ENCODE measurements at places on chromosomes 5 and 9. TPM values are rescaled to one million over a fixed set of nuclear protein-coding genes. Genes with fewer than 3 reads are reported as not detected.
A peak's percentile ranks its signal among the peaks of the same experiment; 100 is the strongest.

TMEM215 gene
- not detected for polyA plus RNA-seq

RPL12 gene
- polyA plus RNA-seq, result 4,806 TPM

PTGDS gene
- 64.4 TPM for polyA plus RNA-seq

IRX2 gene
- polyA plus RNA-seq, result 7.0 TPM

EPB41L4B gene
- 22.8 TPM for polyA plus RNA-seq

MCTP1 gene
- 1.4 TPM for polyA plus RNA-seq

DDX4 gene
- not detected for polyA plus RNA-seq

CCL27 gene
- polyA plus RNA-seq, result not detected

TPPP gene
- polyA plus RNA-seq, result 1.3 TPM

IL33 gene
- 47.5 TPM for polyA plus RNA-seq

F12 gene
- 0.50 TPM for polyA plus RNA-seq

HOMER1 gene
- 2.3 TPM for polyA plus RNA-seq

NPR3 gene
- 0.25 TPM for polyA plus RNA-seq

DNA sequence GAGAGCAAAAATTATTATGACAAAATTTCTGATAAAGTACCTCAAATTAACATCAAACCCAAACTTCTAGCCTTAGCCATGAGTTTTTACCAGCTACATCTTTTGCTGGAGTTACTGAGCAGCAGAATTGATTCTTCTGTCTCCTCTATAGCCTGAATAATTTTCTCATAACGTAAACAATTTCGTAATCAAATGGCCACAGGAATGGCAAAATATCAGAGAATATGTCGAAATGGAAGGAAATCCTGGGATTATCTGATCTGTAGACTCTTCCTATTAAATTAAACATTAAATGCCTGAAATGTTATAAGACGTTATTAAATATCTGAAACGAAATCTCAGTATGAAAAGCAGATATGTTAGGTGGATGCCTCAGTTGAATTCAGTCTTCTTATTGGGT is 41.1 kb downstream of the LURAP1L start:
- no peak for DNase-seq

DNA sequence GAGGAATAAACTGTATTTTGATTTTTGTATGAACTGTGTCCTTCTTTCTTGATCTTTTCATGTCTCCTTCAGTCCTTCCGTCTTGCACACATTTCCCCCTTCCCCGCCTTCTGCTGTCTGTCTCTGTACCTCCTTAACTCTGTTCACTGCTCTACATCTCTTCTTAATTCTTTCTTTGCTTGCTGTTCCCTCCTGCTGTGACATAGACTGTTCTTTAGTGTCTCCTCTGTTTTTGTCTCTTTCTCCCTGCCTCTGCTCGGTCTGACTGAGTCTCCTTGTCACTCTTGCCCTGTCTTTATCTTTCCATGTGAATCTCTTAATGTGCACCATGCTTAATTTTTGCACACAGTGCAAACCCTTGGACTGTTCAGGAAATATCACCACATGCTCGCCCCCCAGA is 113.0 kb downstream of the TRIM32 start:
- DNase-seq, result no peak

GRCh38 chr9:78899006-78899405 is 602.1 kb downstream of the PSAT1 start:
- no peak for DNase-seq

DNA sequence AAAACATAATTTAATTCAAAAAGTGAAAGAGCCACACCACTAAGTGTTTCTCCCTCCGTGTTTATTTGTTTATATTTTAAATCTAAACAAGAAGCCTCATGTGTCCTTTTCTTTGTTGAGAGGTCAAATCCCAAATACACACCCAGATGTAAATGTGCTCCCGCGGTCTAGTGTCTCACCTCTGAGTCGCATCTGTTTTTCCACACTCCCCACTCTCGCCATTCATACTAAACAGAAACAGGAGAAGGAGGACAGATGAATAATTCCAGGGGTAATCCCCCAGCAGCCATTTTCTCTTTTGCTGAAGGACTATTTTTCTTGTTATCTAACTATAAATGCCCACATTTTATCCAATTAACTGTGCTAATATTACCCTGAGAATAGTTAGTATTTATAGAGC is 361.6 kb upstream of the RIOK2 start:
- DNase-seq, result no peak

- DNase-seq, result no peak
These were observed 36.5 kb upstream of the HSPA9 start for GRCh38 chr5:138611678-138612218.

GRCh38 chr9:134560206-134560605 is 81.4 kb upstream of the COL5A1 start:
- no peak for DNase-seq

DNA sequence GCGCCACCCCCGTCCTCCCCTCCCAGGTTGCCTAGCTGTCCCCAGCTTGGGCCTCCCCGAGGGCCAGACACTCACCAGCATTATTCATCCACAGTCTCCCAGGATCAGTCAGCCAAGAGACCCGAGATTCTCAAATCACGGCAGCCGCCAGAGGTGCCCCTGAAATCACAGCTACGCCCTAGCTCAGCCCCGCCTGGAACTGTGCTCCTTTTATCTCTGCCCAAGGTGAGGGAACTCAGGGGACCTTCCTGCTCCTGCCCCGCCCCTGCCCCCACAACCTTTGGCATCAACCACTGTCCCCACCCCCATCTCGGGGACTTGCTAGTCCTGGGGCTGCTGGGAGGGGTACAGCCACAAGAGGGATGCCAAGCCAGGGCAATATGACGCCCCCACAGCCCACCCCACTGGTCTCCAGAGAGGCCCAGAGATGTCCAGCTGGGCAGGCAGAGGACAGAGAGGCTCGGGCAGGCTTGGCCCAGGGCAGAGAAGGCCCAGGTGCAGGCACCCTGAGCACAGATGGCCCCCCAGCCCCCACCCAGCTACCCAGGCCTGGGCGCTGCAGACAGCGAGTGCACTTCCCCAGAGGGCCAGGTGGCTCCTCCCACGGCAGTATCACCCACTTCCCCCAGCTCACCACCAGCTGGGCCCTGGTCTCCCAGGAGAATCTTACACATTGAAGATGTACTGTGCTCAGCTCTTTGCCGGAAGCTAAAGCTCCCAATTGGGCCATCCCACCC is at the start of gene FUT7:
Gene FUT7, minus strand, starts transcription at position 185 of the 737 bp plus-strand sequence. Its CDS starts 97 bp downstream, at position 88.
- DNase-seq, result no peak

- no peak for DNase-seq
These were observed 326 bp downstream of the RIGI start for GRCh38 chr9:32525709-32526030.

DNA sequence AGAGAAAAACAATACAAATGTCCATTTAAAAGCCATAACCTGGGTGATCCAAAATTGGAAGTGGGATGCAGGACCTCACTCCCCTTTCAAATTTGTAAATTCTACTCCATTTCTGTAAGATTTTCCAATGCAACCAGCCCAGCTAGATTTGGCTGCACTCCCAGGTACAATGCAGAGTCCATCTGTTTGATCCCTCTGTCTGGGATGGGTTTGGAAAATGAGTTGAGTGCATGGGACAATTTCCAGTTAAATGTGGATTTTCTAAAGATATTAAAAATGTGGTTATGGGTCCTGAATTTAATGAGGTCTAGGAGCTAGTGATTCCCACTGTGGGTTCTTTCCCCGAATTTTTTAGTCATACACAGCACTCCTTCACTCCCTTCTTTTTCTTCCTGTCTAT is 104.0 kb upstream of the ATP10B start:
- DNase-seq, result no peak

GRCh38 chr5:944992-945685 is 52.5 kb downstream of the TRIP13 start:
- no peak for DNase-seq

- DNase-seq, result peak; percentile 31
These were observed 566 bp upstream of the FOCAD start for GRCh38 chr9:20683351-20684034.

GRCh38 chr5:135826221-135826525 is 8.3 kb upstream of the SLC25A48 start:
- no peak for DNase-seq

DNA sequence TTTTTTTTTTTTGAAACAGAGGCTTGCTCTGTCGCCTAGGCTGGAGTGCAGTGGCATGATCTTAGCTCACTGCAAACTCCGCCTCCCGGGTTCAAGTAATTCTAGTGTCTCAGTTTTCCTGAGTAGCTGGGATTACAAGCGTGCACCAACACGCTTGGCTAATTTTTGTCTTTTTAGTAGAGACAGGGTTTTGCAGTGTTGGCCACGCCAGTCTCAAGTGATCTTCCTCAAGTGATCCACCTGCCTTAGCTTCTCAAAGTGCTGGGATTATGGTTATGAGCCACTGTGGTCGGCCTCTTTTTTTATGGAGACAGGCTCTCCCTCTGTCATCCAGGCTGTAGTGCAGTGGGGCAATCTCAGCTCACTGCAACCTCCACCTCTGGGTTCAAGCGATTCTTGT is 82.9 kb downstream of the RAB24 start:
- no peak for DNase-seq

- DNase-seq, result no peak
These were observed 75.1 kb downstream of the RXRA start for GRCh38 chr9:134401391-134401790.

DNA sequence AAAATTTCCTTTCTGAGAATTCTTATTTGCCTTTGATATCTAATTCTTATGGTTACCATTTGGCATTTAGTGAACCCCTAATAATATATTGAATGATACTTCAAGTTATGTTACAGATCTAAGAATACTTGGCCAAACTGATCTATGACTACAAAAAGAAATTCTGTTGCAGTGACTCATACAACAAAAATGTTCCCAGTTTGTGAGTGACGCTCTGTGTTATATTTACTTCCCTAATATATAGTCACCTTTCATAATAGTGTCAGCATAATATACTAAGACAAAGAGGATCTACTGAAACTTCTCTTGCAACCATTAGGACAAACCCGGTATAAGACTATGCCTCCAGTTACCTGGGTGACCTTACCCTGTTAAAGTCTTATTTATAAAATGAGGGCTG is 216.9 kb upstream of the TLX3 start:
- no peak for DNase-seq

DNA sequence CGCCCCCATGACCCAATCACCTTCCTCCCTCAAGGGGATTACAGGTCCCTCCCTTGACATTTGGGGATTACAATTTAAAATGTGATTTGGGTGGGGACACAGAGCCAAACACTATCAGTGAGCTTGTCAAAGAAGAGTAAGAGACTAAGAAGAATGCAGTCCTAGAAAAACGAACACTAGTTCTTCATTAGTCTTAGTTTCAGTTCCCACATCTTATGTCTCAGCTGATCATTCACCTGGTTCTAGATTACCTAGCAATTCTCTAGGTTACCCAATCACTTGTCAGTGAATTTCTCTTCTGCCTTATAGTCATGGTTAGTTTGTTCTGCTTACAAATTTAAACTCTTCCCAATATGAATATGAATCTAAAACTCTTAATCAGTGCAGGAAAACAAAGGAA is 251.5 kb downstream of the COX7C start:
- DNase-seq, result no peak

GRCh38 chr5:177611446-177612214 is 11.7 kb downstream of the B4GALT7 start:
- no peak for DNase-seq

DNA sequence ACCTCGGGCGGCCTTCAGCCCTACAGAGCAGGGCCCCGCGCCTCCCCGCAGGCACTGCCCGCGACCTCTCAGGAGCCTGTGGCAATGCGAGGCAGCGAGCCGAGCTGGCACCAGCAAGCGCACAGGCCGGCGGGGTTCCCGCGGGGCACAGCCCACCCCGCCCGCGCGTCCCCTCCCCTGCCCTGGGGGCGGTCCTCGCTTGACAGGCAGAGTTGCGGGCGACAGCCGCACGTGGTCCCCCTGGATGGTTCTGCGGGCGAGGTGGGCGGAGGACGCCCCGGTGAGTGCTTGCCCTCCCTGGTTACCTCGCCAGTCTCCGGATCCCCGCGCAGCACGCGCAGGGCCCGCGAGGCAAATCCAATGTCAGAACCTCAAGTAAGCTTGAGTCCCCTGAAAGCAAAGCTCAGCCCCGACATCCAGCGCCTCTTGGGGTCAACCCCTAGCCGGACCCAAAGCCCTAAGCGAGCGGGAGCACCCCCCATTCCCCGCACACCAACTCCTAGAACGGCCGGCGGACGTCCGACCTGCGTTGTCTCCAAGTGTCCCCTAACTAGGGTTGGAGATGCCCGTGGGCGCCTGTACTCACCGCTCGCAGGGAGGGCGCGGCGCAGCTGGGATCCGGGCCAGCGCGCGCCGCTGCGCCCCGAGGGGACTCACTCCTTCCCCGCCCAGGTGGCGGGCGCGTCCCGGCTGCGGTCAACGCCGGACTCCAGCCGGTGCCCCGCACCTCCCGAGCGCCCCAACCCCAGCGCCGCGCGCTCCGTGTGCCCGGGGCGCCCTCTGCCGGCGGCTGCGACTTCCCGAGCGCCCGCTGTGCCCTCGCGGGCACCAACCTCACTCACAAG is at the start of gene DRD1:
Gene DRD1, minus strand, starts transcription at position 123 of the 845 bp plus-strand sequence. CDS start 1,083 bp downstream, outside the sequence.
- peak; percentile 74 for DNase-seq

DNA sequence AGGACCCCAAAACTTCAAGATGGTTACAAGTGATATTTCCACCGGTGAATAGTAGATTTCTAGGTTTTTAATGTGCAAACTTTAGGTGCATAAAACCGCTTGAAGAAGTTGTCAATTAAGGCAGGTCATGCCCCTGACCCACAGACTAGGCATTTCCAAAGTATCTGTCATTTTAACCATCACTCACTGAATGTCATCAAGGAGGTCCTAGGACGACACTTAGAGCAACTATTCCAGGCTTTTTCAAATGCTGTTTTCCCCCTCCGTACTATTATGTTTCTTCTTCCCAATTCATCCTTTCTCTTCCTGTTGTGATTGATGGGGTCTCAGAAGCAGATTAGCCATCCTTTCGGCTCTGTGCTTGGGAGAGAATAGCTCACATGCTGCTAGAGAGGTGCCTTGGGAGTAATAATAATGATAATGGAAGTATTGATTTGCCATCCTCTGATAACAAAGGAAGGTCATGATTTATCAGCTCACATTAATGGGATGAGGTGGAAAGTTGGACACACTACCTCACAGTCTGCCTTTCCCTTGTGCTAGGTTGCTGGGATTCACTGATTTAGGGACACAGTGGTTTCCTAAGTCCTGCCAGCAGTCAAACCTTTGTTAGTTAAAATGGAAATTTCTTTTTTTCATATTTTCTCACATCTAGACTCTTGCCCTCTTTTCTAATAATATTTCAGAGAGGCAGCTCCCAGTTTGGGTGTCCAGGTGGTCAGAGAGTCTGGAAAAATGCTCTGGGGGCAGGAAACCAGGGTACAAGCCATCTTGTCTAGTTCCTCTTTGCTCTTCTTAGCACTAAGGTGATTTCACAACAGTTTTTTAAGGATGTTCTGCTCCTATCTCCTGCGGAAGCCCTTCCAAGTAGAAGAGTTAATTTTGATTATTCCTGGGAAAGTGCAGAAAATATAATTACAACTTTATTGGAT is 67.0 kb downstream of the PTTG1 start:
- DNase-seq, result no peak

DNA sequence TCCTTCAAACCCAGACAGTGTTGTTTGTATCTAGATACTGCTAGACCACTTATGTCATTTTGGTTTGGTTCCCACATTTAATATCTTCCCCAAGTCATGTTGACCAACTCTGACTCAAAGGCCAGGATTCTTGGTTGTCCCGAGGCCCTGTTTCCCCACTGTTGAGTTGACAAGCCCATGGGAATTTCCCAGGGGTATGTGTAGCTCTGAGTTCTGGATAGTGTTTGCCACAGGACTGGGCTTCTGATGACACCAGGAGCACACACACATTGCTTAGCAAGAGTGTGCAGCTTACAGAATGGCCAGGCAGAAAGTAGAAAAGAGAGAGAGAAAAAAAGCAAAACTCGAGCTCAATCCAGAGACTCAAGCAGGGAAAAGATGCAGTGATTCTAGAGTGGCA is 214.4 kb downstream of the NXNL2 start:
- no peak for DNase-seq

- no peak for DNase-seq
These were observed 348.7 kb downstream of the MAN2A1 start for GRCh38 chr5:110038297-110038997.

GRCh38 chr5:98455665-98456064 is 317.8 kb upstream of the RGMB start:
- DNase-seq, result peak; percentile 6
